CD4-positive, alpha-beta T cell treated with Interleukin-15 for 4 hours (primary cell): ENCODE measurements at places on chromosomes 2 and 18.

GRCh38 chr2:218754781-218755180 lies 27.2 kb upstream of the CYP27A1 start:
- no peak for DNase-seq

DNA sequence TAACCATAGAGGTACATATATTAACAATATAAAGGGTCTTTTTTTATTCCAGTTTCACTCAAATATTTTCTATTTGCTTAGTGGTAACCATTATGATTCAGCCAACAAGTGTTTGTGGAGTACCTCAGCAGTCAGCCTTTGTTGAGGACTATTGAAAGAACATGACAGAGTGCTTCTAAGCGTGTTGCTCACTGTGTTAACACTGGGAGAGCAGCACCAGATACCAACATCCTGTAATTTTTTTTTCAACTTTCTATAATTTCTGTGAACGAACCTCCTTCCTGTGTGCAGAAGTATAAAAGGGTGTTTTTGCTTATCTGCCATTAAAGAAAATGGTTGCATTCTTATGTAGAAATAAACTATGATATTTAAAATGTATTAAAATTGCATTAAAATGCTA lies 239.0 kb downstream of the PHLPP1 start:
- no peak for DNase-seq

DNA sequence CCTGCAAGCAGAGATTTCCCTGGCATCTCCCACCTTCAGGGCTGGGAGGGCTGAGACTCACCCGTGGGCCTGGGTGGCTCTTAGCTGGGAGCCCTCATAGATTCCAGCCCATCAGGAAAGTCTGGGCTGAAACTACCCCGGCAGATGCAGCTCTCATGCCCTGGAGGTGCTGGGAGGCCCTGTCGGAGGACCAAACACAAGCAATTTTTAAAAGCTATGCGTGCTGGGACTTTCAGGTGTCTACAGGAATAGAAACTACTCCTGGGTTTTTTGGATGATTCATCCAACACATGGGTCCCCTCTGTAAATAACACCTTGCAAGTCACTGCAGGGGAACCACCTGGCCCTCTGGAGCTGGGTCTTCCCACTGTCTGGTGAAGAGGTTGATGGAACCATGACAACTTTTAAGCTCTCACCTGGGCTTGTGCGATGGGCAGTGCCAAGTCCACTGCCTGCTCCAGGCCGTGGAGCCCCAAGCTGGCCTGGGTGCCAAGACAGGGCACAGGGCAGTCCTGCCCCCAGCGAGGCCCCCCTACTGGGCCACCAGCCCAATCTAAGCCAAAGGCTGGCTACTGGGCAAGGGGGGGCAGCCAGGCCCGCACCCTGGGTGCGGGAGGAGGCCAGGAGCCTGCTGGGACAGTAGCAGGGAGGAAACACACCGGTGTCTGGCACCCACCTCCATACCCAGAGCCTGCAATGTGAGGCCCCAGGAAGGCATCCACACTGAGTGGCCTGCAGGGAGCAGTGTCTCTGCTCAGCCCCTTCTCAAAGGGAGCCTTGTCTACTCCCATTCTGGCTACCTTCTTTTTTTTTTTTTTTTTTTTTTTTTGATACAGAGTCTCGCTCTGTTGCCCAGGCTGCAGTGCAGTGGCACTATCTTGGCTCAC lies 1.1 kb upstream of the GPR55 start:
- DNase-seq: peak; percentile 27

DNA sequence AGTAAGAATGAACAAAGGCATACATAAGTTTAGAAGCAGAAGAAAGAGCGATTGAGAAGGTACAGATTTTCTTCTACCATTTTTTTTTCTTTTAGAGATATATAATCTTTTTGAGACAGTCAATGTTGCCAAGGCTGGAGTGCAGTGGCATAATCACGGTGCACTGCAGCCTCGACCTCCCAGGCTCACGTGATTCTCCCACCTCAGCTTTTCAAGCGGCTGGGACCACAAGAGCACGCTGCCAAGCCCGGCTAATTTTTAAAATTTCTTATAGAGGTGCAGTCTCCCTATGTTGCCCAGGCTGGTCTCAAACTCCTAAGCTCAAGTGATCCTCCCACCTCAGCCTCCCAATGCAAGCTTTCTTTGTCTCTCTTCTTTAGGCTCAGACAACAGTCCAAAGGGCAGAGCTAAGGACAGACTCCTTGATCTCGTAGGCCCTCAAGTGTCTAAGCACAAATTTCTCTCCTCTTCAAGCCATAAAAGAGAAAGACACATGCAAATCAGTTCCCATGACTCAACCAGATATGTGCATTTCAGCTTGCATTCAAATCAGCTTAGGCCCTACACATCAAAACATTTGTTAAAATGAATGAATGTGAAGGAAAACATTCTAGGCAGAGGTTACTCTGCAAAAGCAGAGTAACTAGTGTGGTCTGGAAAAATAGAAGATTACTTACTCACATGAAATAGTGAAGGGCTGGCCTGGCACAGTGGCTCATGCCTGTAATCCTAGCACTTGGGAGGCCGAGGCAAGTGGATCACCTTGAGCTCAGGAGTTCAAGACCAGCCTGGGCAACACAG lies 18.0 kb downstream of the ITSN2 start:
- no peak for DNase-seq

GRCh38 chr18:55513161-55513560 lies 74.8 kb downstream of the TCF4 start:
- no peak for DNase-seq
